ENCODE measurements at places on chromosomes 2 and 18.

DNA sequence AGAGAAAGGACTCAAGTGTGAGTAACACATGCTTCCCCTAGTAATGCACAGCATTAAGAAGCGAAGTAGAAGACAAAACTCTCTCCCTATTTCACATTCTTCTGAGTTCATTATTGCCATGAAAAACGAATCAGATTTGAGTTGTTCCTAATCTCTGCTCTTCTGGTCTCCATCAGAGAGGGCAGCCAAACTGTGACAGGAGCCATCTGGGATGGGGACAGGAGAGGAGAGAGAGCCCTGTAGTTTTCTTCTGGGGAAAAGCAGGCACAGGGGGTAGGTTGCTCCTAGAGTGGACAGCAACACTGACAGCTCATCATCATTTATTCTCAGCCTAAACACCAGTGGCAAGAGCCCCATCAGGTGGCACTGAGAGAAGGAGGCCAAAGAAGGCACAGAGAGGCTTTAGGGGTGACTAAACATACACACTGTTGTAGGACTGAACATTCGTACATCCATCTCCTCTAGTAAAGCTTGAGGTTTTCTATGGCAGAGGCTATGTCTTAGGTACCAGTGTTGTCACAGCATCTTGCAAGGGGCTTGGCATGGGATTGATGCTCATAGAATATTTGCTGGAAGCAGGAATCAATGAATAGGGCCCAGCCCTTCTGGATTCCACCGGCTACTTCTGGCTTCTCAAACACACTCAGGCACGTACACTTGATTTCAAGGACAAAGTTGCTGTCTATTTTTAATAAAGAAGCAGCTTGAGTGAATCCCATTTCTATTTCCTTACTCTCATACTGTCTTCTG is 33.1 kb downstream of the SLC8A1 start:
- no peak for DNase-seq

DNA sequence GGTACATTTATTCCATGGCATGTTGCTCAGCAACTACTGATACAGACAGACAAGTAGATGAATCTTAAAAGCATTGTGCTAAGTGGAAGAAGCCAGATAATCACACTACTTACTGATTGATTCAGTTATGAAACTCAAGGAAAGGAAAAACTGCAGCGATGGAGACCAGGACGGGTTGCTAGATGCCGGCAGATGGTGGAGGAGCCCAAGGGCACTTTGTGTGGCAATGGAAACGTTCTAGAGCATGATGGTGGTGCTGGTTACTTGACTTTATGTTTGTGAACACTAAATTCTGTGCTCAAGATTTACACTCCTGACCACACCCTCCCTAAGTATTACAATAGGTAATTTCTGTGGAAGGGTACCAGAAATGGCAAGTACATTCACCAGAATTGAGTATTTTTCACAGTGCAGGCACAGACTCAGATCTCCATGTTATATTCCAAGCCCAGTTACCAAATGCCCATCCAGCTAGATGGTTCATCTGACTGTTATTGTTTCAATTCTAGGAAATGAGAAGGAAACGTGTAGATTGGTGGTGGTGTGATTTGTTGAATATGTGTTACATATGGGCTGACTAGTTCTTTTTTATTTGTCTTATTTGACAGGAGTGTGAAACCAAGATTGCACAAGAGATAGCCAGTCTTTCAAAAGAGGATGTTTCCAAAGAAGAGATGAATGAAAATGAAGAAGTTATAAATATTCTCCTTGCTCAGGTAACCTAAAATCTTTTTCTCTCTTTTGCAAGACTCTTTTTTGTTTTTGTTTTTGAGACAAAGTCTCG is 55.1 kb downstream of the RALBP1 start:
- DNase-seq = no peak

GRCh38 chr18:48973731-48974130 is 23.0 kb upstream of the SMAD7 start:
- DNase-seq = no peak

DNA sequence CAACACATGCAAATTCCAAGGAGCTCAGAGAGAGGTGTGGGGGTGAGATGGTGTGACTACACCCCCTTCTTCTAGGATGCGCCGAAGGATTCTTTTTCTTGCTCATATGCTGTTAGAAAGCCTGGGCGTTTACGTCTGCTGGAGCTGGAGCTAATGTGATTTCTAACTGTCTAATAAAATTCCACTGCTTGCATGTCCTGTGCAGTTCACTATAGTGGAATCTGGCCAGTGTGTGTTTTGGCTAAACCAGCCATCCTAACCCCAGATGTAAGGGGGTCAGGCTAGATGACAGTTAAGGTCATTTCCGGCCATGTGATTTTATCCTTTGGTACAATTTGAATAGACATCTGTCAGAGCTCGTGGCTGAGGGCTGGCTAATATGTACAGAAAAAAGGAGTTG is 194.1 kb downstream of the PRKCE start:
- no peak for DNase-seq

GRCh38 chr18:74651327-74652128 is 53.9 kb downstream of the ZNF407 start:
- DNase-seq = no peak

GRCh38 chr2:218744615-218745014 is 34.0 kb downstream of the TTLL4 start:
- DNase-seq = no peak

DNA sequence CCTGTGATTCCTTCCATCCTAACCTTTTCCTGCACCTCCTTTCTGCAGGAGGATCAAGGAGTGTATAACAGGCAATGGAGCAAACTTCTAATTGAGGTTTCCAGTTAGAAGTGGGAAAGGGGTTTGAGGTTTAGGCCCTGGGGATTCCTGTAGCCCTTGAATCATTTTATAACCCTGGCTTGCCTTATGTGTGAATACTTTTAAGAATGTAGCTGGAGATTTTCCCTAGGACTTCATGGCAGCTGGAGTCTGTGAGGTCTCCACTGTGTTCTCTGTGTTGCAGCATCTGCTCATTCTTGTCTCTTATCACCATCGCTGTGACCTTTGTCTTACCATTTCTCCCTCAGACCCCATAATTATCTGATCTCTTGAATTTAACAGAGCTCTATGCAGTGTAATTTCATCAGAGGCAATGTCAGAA is 370.2 kb upstream of the SLC14A2 start:
- DNase-seq = no peak

- no peak for DNase-seq
These were observed 94.6 kb downstream of the PTGR3 start for GRCh38 chr18:75114231-75114764.

DNA sequence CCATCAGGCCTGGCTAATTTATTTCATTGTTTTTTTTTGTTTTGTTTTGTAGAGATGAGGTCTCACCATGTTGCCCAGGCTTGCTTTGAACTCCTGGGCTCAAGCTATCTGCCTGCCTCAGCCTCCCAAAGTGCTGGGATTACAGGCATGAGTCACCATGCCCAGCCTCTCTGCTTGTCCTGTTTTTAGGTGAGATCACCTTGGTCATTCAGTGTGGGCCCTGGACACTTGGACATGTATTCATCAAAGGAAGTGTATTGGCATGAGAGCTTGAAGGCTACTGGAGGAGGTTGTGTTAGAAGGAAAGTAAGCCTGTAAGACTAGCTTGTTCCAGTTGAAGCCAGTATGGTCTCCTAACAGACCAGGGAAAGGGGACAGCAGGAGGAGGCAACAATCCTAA is 229.2 kb upstream of the RGPD4 start:
- DNase-seq = no peak

- no peak for DNase-seq
These were observed 65.3 kb upstream of the RIT2 start for GRCh38 chr18:43180814-43181213.

GRCh38 chr18:13406736-13407135 is 188.2 kb downstream of the LDLRAD4 start:
- DNase-seq = no peak

GRCh38 chr2:129812071-129812470 is 167.4 kb upstream of the RAB6C start:
- DNase-seq = no peak

GRCh38 chr2:17470855-17471641 is 47.2 kb downstream of the RAD51AP2 start:
- DNase-seq = no peak

DNA sequence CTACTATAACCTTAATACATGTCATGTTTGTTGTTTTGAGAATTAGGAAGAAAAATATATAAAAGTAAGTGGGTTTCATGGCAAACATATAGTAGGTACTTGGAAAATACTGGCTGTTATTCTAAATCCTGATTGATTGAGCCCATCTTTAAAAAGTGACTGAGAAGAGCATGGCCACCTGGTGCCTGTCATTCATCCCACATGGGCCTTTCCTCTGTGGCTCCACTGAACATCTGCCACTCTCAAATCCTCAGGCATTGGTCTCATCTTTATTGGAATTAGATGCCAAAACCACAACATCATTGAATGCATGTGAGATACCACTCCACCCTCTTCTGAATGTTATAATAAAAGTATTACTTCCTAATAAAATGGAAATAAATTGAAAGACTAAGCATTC is 101.6 kb upstream of the TTN start:
- no peak for DNase-seq

GRCh38 chr2:237964578-237965404 is 2.0 kb upstream of the UBE2F start:
- DNase-seq = no peak

- DNase-seq = no peak
These were observed 85.1 kb upstream of the ACAA2 start for GRCh38 chr18:49898421-49898820.

DNA sequence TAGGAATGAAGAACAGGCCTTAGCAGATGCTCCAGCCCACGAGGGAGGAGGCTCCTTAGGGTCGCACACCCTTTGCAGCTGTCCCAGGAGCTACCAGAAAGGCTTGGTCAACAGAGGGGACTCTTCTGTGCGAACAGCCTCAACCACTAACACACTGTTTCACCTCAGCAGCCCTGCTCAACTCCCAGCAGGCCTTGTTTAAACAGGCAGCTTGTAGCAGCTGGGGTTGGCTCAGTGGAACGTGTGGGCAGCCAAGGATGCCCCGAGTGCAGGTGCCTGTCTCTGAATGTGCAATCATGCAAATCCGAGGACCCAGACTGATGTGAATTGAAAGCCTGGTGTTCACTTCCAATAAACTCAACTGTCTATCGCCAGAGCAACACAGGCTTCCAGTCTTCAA is 88.7 kb upstream of the CXCR4 start:
- no peak for DNase-seq

Data from activated CD4-positive, CD25-positive, alpha-beta regulatory T cell (primary cell).